ENCODE measurements at places on chromosomes 5 and 9.

DNA sequence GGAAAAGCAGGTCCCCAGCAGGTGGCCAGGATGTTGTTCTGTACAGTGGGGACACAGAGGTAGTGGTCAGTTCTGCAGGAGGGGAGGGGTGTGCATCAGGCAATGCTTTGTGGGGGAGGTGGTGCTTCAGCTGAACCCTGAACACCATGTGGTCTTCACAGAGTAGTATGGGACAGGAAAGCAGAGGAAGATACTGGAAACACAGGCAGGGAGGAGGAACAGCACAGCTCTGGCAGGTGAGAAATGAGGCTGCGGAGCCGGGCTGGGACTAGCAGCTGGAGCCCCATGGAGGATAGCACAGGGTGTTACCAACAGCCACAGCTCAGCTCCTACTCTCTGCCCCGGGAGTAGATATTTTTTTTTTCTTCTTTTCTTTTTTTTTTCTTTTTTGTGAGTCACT lies 161.5 kb downstream of the ENTREP1 start:
- no peak for DNase-seq

DNA sequence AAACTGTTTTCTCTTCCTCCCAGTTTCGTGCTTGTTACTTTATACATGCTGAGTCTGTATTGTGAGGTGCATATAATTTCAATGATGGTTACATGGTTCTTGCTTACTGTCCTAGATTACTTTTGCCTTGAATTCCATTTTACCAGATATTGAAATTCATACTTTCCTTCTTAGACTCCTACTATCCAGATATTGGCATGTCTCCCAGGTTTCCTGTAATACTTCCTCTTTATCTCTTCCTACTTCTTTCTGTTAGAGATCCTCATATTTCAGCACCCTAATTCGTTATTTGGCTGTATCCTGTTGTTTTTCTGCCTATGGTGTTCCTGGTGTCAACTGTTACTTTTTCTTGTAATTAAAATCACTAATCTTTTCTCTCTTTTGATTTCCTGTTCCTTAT lies 522.1 kb downstream of the CCDC171 start:
- DNase-seq = no peak

DNA sequence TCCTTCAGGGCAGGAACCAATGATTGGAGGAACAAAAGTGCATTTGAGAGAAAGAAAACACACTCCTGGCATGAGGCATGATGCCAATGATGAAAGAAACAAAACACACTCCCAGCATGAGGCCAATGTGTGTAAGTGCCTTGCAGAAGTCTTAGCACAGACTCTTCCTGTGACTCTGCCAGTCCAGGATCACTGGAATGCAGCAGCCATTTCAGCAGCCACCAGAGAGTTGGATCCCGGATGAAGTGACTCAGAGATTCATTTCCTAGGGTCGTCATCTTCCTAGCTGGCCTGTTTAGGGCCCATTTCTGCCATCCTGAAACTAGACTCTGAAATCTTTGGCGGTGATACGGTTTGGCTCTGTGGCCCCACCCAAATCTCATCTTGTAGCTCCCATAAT lies 212.5 kb downstream of the CFAP90 start:
- DNase-seq = no peak

GRCh38 chr9:110405858-110406443 lies 68.3 kb upstream of the TXNDC8 start:
- DNase-seq = no peak

DNA sequence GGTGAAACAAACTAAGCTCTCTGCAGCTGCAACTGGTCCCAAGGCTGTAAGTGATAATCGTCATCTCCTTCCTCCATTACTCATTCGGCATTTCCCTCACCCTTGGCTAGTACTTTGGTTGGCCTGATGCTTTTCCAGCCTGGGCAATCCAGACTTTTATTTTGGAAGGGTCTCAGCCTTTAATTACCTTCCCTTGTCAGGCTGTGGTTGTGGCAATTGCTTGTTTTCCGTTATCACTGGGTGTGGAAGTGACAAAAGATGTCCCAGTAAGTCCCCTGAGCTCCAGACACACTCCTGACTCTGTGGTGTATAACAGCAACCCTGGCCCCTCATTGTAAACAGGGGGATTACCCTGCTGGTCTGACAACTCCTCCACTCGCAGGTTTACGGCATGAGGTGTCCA lies 6.3 kb upstream of the FAF2 start:
- DNase-seq = no peak

- no peak for DNase-seq
These were observed at the start of gene CYSRT1 for GRCh38 chr9:137224830-137225694. TSS of gene CYSRT1 (plus strand) at chr9:137225174. CDS start at chr9:137225622, 448 bp downstream.

GRCh38 chr5:91556-92263 lies at the start of gene PLEKHG4B:
TSS of gene PLEKHG4B (plus strand) at chr5:92168. CDS start at chr5:92232, 64 bp downstream.
- DNase-seq = no peak

- no peak for DNase-seq
These were observed 174.5 kb upstream of the ADAMTSL1 start for GRCh38 chr9:18299449-18299848.

DNA sequence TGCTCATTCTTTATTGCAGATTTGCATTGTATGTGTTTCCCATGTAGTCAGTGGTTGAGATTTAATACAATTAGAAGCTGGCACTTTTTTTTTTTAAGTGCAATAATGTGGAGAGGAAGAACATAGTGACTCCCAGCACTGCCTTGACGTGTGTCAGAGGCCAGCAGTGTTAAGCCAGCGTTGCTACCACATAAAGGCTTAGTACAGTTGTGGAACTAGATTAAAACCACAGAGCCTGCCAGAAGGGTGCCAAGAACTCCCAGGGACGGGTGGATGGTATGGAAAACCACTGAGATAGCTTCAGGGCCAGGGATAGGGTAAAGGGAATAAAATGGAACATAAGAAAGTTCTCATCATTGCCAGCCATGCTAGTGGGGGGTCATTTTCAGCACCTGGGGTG lies 142.9 kb downstream of the TRIO start:
- no peak for DNase-seq

GRCh38 chr9:28101509-28101908 lies 528.2 kb upstream of the C9orf72 start:
- no peak for DNase-seq

DNA sequence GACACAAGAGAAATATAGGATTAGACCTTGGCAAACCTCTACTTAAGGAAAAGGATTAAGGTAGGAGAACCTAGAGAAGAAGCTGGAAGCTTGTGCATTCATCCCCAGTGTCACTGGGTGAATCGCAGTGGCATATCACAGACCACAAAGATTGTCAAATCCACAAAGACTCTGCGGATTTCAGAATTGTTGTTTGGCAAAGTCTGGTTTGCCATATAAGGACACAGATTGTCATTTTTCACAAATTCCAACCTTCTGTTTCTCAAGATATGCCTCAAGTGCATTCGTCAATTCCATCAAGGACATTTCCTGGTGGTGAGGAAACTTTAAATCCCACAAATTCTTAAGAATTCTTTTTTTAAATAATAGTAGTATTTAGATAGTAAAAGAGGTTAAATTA lies 395.1 kb upstream of the PAPPA start:
- DNase-seq = no peak

DNA sequence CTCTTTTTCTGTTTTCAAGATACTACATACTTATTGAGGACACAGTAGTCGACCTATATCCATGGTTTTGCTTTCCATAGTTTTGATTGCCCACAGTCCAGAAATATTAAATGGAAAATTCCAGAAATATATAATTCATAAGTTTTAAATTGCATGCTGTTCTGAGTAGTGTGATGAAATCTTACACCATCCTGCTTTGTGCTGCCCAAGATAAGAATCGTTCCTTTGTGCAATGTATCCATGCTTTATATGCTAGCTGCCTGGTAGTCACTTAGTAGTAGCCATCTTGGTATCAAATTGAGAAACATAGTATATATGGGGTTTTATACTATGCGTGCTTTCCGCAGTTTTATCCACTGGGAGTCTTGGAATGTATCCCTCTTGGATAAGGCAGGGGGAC lies 59.0 kb downstream of the CWC27 start:
- DNase-seq = no peak

DNA sequence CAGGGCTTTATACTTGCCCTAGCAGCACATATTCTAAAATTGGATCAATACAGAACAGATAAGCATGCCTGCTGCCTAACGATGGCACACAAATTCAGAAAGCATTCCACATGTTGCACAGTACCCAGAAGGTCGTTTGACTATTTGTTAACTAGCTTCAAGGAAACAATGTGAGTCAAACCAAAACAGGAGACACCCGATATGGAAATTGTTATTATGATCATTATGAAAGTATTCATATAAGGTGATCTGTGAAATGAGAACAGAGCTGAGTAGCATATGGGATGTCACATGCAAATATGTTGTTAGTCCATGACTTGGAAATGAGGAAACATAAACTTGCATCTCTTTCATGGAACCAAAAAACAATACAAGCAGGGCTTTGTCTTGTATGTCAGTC lies 56.3 kb upstream of the BICD2 start:
- DNase-seq = no peak

GRCh38 chr5:179355976-179356974 lies 11.0 kb upstream of the ADAMTS2 start:
- no peak for DNase-seq

DNA sequence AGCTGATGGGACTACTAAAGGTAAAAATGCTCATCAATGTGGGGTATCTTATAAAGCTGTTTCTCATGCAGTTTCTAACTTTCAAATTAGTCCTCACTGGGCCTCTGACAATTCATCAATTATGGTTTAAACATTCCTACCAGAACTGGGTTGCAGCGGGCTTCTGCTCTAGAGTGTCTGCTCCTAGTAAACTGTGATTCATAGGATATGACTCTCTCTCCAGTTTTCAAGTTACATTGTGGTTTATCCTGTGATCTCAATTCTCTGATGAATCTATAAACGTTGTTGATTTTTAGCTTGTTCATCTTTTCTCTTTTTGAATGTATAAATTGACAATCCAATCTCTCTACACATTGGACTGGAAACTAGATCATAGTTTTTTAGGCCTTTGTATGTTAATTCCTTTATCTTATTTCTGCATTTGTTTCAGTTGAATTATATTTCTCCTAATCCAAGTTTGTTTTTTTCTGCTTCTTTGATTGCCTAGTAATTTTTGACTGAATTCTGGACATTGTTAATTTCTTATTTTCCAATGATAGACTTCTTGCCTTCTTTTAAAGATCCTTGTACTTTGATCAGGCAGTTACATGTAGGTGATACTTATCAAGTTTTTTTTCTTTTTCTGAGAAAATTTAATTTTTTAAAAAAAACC lies 822.6 kb downstream of the TLE1 start:
- DNase-seq = no peak

- DNase-seq = no peak
These were observed 4.1 kb downstream of the TRIM23 start for GRCh38 chr5:65620021-65620420.

- no peak for DNase-seq
These were observed 201.7 kb downstream of the EFNA5 start for GRCh38 chr5:107469064-107469463.

- DNase-seq = no peak
These were observed 336.3 kb downstream of the IRX1 start for GRCh38 chr5:3931976-3932375.

DNA sequence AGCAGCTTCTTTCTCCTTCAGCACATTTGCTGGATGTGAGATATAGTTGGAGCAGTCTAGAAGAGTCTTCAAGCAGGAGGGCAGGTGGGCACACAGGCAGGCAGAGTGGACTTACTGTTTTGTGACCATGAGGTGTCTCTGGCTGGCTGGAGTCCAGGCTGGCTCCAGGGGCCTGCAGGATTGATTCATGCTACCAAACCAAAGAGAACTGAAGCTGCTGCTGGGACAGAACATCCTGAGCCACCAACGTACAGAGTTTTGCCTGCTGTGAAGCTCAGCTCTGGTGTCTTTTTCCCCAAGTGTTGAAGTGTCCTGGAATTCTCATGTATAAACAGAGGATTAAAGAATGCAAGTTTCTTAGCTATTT lies 45.7 kb downstream of the CYSTM1 start:
- DNase-seq = no peak

GRCh38 chr5:35876922-35877321 lies 20.2 kb downstream of the IL7R start:
- DNase-seq = no peak

GRCh38 chr5:124398460-124398859 lies 348.0 kb downstream of the ZNF608 start:
- no peak for DNase-seq

DNA sequence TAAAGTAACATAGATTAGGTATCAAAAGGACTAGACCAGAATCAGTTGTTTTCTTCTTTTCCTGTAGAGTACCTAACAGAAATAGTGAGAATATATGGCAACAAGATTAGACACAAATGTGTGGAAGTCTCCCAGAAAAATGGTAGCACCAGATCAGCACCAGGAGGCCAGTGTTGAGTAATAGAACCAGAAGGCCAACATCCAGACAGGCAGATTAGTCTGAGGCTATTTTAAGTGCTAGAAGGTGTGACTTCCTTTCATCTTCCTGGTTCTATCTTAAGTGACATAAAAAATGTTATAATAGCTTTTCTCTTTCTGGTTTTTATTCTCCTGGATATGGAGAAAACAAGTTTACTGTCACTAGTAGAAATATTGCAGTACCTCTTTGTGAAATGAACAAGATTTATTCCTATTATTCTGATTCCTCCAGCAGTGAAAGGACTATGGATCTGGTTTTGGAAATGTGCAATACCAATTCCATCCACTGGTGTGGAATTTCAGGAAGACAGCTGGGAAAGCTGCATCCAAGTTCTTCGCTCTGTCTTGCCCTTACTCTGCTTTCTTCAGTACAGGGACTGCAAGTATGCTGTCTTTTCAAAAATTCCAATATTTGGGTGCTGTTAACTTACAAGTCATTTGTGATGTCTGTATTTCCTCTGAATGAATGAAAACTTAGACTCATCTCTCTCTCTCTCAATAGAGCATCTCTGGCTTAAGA lies 39.1 kb downstream of the SHLD3 start:
- no peak for DNase-seq

DNA sequence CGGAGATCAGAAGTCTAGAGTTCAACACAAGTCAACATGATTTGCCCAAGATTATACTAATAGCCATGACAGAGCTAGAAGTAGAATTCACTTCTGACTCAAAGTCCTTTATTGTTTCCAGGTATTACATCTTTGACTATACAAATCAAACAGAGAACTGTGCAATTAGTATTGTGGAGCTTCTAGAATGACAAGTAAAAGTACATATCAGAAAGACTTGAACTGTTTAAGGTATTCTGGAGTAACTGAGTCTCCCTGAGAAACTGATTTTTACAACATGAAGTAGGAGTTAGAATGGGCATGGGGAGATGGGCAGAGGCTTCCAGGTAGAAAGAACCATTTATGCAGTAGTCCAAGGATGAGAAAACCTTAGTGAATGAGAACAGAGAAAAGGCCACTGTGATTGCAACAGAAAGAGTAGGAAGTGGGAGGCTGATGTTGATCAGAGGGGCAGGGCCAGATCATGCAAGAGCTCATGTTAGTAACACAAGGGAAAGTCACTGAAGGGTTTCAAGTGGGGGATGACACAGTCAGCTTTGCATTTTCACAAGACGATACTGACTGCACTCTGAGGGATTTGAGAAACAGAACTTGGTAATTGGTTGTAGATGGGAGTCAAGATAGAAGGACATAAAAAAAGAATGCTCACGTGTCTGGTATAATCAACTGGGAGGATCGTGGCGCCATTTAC lies 280.7 kb downstream of the RFX3 start:
- DNase-seq = peak; percentile 1

DNA sequence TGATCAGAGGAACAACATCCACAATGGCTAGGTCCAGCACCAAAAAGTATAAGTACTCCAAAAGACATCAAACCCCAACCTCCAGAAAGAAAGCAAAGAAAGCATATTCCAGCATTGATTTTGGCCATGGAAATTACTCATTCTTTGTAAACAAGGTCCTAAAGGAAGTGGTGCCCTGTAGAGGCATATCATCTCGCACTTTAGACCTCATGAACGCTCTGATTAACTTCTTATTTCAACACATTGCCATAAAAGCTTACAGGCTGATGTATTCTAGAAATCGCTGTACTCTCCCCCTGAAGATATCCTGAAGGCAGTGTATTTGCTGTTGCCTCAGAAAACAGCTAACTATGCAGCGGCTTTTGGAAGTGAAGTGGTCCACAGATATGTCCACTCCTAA lies 82.7 kb upstream of the TNPO1 start:
- no peak for DNase-seq
